ENCODE measurements at places on chromosomes 4 and X. TPM values are rescaled to one million over a fixed set of nuclear protein-coding genes. Genes with fewer than 3 reads are reported as not detected.

P2RY8 gene
- 1.5 TPM for total RNA-seq

- no peak for DNase-seq
These were observed 74.2 kb downstream of the SMARCA5 start for GRCh38 chr4:143587703-143588102.

- DNase-seq: no peak
These were observed 85.0 kb upstream of the FAT1 start for GRCh38 chr4:186808630-186809018.

ARMCX4 gene
- 11.6 TPM for total RNA-seq

DNA sequence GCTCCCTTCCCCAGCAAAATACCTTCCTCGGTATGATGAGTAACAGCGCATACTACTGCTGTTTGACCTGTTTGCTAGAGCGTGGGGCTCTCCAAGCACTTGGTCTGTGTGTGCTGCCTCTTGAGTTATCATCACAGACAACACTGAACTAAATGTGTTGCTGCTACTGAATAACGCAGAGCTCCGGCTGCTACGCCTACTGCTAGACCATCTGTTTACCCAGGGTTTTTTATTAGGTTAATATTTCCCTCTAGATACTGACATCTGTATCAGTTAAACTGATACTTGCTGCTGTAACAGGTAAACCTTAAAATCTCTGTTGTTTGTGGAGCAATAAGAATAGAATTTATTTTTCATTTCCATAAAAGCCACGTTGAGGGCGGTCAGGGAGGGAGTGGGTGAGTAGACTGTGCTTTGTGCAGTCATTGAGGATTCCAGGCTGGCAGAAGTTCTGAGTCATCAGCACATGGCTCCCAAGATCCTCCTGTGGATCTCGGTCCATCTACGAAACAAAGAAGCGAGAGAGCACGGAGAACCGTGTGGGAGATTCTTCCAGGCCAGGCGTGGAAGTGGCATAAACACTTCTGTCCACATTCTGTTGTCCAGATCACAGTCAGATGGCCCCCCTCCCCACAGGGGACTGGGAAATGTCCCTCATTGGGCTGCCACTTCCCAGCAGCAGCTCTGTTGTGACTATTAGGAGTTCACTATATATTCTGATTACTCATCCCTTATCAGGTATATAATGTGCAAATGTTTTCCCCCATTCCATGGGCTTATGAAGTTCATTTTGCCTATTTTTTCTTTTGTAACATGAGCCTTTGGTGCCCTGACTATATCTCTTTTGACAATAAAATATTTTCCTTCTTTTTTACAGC lies 14.1 kb downstream of the GRK4 start:
- DNase-seq: no peak

GRCh38 chr4:186839122-186840037 lies 115.7 kb upstream of the FAT1 start:
- no peak for DNase-seq

- no peak for DNase-seq
These were observed 16.3 kb upstream of the MBNL3 start for GRCh38 chrX:132505116-132505515.

DNA sequence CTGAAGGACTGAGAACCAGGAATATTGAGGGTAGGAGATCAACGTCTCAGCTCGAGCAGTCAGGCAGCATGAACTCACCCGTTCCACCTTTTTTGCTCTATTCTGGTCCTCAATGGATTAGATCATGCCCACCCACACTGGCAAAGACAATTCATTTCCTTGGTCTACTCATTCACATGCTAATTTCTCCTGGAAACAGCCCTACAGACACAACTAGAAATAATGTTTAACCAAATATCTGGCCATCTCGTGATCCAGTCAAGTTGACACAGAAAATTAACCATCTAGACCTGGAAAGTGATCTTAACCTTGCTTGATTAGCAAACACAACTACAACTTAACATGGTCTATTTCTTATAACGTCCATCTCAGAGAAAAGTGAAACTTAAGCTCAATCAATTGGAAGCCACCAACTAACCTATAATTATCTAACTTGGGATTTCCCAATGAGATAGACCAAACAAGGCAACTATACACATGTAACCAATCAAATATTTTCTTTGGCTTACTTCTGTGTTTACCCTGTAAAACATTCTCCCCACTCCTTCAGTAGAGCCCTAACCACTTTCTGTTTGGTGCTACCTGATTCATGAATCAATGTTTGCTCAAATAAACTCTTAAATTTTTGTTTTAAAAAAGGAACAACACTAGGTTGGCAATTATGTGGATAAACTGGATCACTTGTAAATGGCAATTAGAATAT lies 69.7 kb upstream of the MAMLD1 start:
- no peak for DNase-seq

CHRNA9 gene
- not detected for total RNA-seq

PLXNB3 gene
- 3.9 TPM for total RNA-seq

DNA sequence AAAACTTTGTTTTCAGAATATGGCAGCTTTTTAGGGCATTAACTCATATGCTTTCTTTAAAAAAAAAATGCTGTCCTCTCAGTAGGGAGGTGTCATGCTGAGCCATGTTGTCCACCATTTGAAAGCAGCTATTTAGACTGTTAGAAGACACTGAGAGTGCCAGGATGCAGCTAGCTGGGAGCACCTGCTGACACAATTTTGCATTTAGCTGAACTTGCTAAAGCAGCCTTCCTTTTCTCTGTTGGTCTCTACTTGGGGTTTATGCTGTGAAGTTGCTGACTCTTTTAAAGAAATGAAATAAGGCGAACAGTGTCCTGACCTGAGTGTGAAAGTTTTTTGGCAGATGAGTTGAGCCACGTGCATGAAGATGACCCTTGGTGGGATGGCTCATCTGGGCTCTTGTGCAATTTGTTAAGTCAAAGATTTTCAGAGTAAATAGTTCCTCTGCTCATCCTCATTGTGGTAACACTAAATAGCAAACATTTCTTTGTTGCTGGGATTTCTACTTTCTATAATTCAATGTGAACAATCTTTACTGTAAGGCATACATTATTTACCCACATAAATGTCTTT lies 64.5 kb downstream of the CDS1 start:
- DNase-seq: no peak
